ENCODE measurements at places on chromosomes 1 and 21. TPM values are rescaled to one million over a fixed set of nuclear protein-coding genes. Genes with fewer than 3 reads are reported as not detected.

The PLA2G5 gene
- not detected for polyA plus RNA-seq

GRCh38 chr1:231392389-231393131, 29.5 kb downstream of the EGLN1 start:
- H3K27ac ChIP-seq, result no peak overlapping the region
- H3K36me3 ChIP-seq, result no peaks in the 10 kb centered on the region
- no peak overlapping the region for H3K4me3 ChIP-seq
- peaks cover 8% of the 10 kb centered on the region for H3K4me1 ChIP-seq

The FAM131C gene
- 0.26 TPM for polyA plus RNA-seq

The SAMSN1 gene
- 44.8 TPM for polyA plus RNA-seq

The USH2A gene
- not detected for polyA plus RNA-seq

- no peaks in the 10 kb centered on the region for H3K4me1 ChIP-seq
- no peak overlapping the region for H3K4me3 ChIP-seq
- H3K36me3 ChIP-seq, result no peaks in the 10 kb centered on the region
- H3K27ac ChIP-seq, result no peak overlapping the region
Observed at GRCh38 chr1:61670016-61670415, 54.9 kb downstream of the TM2D1 start.

- H3K4me3 ChIP-seq, result no peak overlapping the region
- H3K27me3 ChIP-seq, result no peaks in the 10 kb centered on the region
- no peaks in the 10 kb centered on the region for H3K36me3 ChIP-seq
- no peak overlapping the region for H3K27ac ChIP-seq
Observed at GRCh38 chr1:213782941-213783672, 204.7 kb upstream of the PROX1 start.

The SLC35D1 gene
- 8.4 TPM for polyA plus RNA-seq

The TEKT2 gene
- not detected for polyA plus RNA-seq

- H3K4me3 ChIP-seq, result no peak overlapping the region
- peaks cover 14% of the 10 kb centered on the region for H3K4me1 ChIP-seq
- no peaks in the 10 kb centered on the region for H3K27me3 ChIP-seq
- H3K36me3 ChIP-seq, result no peaks in the 10 kb centered on the region
- H3K27ac ChIP-seq, result no peak overlapping the region
Observed at GRCh38 chr1:40820251-40820797, 36.7 kb downstream of the KCNQ4 start.
